ENCODE measurements at places on chromosomes 4 and X. TPM values are rescaled to one million over a fixed set of nuclear protein-coding genes. Genes with fewer than 3 reads are reported as not detected.

ENPEP gene
- 0.27 TPM for total RNA-seq

ZNF41 gene
- total RNA-seq = 5.1 TPM

RADX gene
- 3.8 TPM for total RNA-seq

TMPRSS11E gene
- not detected for total RNA-seq

HSFX4 gene
- total RNA-seq = not detected

TRMT2B gene
- total RNA-seq = 17.0 TPM
